ENCODE measurements at places on chromosomes 3 and 15.

DNA sequence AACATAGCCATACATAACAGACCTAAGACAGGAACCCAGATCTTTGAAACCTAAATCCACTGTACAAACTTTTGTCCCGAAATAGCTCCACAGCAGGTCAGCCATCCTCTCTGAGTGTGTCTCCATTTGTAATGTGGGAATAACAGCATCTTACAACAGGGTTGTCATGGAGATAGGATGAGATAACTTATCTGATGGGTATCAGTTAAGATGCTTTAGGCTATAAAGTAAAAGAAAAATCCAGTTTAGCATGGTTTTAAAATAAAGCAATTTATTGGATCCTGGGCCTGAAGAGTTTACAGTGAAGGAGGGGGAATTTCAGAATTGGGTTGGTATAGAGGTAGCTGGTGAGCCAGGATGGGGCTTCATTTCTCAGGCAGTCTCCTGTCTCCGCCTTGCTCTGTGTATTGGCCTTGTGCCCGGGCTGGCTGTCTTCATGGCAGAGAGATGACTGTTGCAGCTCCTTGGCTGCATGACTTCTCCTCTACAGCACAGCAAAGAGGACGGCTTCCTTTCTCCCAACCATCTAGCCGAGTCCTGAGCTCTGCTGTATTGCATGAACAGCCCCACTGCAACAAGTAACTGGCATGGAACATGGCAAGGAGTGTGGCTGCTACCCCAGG, 131.9 kb upstream of the PROK2 start:
- DNase-seq: peak; percentile 44

GRCh38 chr15:57647071-57647790, 55.5 kb downstream of the MYZAP start:
- DNase-seq: no peak

DNA sequence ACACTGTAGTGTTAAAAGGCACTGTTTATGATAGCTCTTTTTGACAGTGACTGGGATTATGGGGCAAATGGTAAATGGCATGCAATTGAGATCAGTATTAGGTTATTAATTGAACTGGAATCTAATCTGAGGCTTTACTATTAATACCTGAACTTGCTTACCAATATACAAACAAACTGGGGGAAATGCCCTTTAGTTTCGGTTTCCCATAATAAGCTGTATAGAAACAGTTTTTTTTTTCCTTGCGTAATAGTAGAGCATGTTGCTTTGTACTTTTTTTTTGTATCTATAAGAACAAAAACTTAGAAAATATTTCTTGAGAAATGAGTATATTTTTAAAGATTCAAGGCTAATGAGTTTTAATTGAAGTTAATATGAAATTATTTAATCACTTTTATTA, 95.0 kb downstream of the FNDC3B start:
- DNase-seq: no peak

GRCh38 chr3:148970271-148970670, 21.1 kb upstream of the GYG1 start:
- no peak for DNase-seq

DNA sequence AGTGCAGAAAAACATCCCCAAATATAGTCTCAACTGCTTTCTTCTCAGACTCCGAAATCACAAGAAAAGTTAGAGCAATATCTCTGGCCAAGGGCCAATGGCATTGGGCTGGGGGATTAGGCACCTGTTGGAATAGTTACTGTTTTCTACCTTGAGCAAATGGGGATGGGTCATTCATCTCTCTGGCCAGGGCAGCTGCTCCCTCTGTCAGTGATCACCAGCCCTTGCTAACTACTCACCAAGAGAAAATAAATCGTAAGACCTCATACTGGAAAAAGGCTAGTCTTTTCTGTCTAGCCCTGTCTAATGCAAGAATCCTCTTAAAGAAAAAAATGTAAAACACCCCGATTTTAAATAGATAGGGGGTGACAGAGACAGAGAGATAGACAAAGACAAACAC, 10.9 kb downstream of the CERS3 start:
- DNase-seq: no peak

- no peak for DNase-seq
Measured at GRCh38 chr3:80275120-80275519, 507.3 kb upstream of the ROBO1 start.

GRCh38 chr15:70241561-70242320, 144.0 kb upstream of the TLE3 start:
- DNase-seq: no peak

- DNase-seq: no peak
Measured at GRCh38 chr15:41401904-41402267, 410 bp downstream of the NDUFAF1 start.

DNA sequence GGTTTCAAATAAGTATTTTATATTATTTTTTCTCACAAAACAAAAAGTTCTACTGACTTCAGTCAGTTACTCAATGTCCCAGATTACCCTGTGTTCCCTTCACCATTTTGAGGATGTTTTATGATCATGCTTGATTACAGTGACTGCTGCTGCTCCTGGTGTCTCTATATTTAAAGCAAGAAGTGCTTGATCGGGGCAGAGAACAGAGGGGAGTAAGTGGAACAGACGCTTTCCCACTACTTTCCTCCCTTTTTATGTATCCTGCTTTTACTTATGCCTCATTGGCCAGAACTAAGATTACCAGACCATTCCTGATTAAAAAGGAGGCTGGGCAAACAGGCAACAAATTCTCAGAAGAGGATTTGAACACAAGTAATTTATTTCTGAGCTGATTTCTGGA, 612.1 kb downstream of the VGLL3 start:
- DNase-seq: no peak

DNA sequence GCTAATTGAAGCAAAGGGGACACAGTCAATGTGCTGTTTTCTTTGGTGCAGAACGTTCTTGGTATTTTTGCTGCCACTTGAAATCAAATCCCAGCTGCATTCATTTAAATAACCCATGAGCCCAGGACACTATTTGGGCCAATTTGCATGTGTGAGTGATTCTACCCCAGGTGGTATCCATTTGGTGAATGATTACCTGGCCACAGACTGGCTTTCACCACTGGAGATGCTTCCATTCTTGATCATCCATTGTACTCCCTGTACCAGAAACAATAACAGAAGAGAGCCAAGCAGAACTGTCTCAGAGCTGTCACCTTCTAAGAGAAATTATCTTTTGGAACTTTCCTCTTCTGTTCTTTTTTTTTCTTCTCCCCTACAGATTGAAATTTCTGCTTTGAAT, 139.7 kb upstream of the RARB start:
- no peak for DNase-seq

DNA sequence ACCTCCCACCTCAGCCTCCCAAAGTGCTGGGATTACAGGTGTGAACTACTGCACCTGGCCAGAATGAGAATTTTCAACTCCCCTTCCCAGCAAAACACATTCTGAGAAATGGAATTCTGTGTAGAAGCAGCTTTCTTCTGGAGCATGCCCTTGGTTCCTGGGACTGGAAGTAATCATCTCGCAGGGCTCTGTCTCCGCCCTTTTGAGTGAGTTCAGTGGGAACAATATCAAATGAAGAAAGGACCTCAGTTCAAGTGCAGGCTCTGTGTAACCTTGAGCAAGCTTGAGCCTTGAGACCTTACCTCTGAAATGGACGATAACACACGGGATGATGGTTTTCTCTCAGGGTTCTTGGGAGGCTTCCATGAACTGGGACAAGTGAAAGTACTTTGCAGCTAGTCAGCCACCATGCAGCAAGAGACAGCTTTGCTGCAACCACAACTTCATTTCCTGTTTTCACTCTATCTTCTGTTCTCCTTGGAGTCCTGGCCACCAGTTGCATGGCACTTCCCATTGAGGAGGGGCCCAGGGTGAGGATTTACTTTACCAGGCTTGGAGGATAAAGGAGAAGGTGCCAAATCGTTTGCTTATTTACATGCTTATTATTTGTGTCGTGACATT, 35.7 kb upstream of the IGF1R start:
- DNase-seq: no peak

DNA sequence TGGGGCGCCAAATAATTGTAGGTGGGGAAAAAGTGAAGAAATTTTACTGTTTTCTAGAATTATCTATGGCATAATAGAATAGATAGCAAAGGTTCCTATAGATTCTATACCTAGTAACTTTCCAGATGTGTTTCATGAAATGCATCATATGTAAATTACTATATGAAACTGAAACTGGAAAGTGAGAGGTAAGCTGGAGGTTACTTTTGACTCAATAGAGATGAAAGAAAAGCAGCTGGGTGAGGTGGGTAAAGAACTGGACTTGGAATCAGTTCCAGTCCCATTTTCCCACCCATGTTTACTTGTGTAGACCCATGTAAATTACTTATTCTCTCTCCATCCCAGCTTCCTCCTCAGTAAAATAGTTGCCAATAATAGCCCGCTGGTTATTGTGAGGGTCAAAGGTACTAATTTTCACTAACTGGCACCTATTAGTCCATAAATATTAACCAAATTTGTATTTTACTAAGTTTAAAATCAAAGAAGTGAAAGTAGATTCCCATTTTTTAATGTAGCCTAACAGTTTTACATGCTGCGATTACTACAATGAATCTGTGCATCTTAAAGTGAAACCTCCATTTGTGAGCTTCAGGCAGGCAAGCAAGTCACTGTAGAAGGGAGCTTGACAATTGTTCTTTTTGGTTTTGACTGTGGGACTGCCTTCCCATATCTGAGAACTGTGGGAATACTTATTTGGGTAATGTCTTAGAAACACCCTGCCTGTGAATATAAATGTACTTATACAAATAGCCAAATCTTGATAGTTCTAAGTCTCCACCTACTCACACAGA, 312.1 kb downstream of the SLC9A9 start:
- no peak for DNase-seq

DNA sequence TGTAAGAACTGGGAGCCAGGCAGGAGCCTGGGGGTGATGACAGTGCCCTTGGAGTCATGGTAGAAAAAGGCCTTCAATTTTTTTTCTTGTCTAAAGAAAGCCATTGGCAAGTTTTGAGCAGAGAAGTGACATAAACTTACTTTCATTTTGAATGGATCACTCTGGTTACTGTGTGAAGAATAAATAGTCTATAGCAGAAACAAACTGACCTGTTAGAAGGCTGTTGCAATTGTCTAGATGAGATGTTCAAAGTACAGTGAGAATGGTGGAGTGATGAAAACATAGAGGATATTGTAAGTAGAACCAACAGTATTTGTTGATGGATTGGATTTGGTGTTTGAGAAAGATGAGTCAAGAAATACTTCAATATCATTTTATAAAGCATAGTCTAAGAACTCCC, 439.9 kb downstream of the TBL1XR1 start:
- no peak for DNase-seq

GRCh38 chr3:149494022-149494758, 19.7 kb downstream of the TM4SF4 start:
- peak; percentile 45 for DNase-seq

- no peak for DNase-seq
Measured at GRCh38 chr3:116265320-116265695, 180.0 kb downstream of the LSAMP start.

DNA sequence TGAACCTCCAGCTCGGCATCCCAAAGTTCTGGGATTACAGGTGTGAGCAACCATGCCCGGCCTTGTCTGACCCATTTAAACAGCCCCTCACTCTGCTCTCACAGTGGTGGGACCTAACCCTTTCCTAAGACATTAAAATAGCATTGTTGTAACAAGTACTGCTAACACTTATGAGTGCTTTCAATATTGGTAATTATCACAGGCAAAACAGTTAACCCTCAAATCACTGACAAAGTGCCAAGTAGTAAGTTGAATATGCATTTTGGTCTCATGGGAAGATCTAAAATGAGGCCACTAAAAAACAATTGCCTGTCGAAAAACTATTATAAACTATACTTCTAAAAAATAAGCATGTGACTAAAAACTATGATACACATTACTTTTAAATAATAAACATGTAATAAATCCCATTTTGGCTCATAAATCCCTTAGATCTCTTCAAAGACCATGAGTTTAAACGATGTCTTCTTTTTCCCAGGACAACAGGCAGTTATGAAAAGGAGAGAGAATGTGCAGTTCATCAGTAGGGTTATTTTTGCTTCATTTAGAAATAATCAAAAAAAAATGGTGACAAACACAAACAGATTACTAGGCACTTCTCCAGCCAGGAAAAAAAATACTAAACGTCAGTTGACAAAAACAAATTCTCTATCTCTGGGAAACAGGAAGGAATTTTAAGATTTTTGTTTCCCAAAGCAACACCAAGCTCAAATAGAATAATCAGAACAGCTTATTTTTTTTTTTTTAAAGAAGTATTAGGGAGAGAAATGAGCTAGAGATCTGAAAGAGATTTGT, 95.4 kb downstream of the RFTN1 start:
- DNase-seq: no peak

GRCh38 chr3:193824365-193824764, 231.4 kb downstream of the OPA1 start:
- no peak for DNase-seq

- DNase-seq: no peak
Measured at GRCh38 chr3:74839566-74839965, 225.1 kb upstream of the CNTN3 start.
